ENCODE measurements at places on chromosomes 4 and X. TPM values are rescaled to one million over a fixed set of nuclear protein-coding genes. Genes with fewer than 3 reads are reported as not detected.

DNA sequence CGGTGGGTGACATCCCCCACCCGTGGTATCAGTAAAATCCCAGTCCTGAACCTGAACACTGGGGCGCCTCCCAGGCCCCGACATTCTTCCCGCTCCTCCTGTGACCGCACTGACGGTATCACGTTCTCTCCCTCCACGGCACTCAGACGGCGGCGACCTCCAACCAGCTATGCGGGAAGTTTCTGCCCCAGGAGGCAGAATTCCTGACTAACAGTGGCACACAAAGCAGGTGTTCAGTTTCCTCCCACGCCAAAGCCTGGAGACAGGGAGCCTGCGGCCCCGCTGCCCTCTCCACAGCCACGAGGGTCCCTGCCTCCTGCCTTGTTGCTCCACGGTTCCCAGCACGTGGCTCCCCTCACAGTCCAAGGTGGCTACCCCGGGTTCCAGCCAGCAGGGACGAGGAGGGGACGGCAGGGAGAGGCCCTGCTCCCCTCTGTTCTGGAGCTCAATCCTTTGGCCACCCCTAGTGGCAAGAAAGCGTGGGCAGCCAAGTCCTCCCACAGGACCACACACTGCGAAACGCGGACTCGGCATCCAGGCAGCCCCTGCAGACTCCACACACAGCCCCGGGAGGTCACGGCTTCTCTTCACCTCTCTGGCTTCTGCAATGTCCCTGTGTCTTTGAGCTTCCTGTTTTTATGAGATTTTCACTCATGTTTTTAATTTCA is 15.2 kb downstream of the CTBP1 start:
- DNase-seq, result peak; percentile 65

- no peak for DNase-seq
Observed at GRCh38 chrX:153511784-153512500, 5.5 kb upstream of the ATP2B3 start.

GRCh38 chr4:119730671-119730950 is 102.0 kb upstream of the PDE5A start:
- DNase-seq, result no peak

DNA sequence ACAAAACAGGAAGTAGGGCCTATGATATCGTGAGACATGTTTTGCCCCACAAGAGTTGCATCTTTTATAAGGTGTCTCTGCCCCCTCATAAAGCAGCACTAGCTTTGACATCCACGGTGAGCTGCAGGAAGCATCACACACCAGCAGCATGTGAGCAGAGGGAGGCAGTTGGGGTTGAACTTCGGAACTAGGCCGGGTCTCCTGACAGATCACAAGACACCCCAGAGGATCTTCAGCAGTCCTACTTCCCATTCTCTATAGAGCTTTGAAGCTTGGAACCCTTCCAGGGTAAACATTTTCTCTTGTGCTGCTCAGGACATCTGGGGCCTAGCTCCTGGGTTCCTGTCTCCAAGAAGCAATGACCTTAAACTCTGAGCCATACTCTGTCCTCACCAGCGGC is 27.5 kb downstream of the YY2 start:
- no peak for DNase-seq

DNA sequence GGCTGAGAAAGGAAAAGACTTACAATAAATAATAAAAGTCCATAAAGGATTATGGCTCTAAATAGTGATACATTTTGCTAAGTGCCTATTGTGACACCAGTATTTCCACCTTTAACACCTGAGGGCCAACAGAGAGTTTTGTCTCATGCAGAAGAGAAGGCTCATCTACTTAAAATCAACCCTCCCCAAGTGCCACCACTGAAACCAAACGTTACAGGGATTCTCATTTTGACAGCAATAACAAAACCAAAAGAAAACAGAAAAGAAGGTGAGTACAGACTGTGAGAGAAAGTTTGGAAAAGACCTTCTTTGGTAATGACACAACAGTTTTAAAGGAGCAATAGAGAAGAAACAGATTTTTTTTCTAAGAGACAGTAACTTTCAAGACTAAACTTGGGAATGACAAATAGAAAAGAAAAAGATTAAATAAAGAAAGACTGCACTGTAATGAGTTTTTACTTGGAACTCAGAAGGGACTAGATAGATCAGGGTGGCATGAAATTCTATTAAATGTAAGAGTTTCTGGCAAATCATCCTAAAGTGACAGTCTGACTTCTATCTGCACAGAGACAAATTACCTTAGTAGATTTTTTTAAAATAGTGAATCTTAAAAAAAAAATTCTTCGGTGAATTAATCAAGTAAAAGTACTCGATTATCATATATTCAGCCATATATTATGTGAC is 109.7 kb downstream of the ZNF827 start:
- no peak for DNase-seq

DNA sequence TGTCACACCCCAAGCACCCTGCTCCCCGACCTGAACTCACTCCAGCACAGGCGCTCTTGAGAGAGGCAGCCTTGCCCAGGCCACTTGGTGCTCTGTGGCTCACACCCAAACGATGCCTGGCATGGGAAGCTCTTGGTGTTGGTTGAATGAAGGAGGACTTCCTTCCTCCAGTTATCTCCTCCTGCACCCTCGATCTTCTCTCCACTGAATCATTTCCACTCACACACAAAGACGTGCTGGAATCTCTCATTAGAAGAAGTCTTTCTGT is 90.5 kb upstream of the TRIM2 start:
- DNase-seq, result no peak

DNA sequence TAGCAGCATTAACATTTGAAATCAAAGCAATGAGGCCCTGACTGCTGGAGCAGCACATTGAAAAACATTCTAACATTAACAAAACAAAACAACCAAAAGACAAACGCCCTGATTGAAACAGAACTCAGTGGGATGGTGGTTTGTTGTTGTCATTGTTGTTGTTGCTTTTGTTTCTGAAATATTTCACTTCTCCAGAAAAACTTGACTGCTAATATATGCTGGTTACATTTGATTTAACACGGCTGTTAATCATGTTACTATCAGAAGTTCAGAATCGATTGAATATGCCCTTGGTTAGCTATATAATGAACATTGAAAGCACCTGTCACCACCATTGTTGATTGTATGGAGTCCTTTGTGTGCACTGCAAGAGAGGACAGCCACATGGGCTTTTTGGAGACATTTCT is 790.4 kb upstream of the GALNTL6 start:
- no peak for DNase-seq

DNA sequence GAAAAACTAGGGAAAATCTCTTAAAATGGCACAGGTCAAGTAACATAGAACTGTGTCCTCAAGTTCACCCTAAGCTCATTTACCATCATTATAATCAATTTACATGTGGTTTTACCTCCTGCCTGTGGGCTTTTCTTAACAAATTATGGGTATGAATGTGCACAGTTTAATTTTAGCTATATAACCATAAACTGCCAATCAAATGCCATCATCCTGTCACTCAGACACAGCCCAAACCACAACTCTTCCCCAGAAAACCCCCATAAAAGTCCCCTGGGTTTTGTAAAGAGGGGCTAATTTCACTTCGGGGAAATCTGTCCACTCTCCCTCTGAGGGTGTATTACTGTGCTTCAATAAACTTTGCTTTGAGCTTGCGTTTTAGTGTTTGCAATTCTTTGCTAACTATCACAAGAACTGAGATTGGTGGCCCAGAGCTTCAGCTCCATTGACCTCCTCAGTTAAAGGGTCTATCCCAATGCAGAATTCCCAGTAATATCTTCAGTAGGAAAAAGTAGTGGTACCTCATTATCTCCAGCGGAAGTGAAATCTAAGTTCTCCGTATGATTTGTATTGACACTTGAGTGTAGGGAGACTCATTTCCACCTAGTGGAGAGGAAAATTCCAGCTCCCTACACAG is 394.6 kb downstream of the SPOCK3 start:
- no peak for DNase-seq

DNA sequence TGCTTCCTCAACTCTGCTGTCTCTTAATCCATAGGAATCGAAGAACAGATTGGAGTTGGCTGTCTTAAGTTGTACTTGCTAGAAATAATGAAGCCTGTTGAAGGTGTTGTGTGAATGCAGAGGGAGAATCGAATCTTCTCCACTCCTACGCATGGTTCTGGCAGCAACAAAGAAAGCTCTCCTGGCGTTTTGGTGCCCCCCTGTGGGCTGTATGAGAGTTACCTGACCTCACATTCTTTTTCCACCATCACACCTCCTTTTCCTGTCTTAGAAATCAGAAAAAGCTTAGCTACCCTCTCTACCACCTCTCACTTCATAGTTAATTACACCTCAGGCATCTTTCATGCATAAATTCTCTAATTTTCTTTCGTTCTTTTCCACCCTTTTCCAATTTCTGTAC is 16.3 kb downstream of the KLF8 start:
- DNase-seq, result peak; percentile 42

Gene CLCN4
- total RNA-seq, result 30.9 TPM

Gene AKAP14
- not detected for total RNA-seq

Gene TRPC5OS
- total RNA-seq, result not detected

Gene PRDM8
- total RNA-seq, result 0.73 TPM

Measured in Right ventricle myocardium superior (tissue), 1 donor.